GM12864 (cell line): ENCODE measurements at places on chromosomes 1 and 21.

DNA sequence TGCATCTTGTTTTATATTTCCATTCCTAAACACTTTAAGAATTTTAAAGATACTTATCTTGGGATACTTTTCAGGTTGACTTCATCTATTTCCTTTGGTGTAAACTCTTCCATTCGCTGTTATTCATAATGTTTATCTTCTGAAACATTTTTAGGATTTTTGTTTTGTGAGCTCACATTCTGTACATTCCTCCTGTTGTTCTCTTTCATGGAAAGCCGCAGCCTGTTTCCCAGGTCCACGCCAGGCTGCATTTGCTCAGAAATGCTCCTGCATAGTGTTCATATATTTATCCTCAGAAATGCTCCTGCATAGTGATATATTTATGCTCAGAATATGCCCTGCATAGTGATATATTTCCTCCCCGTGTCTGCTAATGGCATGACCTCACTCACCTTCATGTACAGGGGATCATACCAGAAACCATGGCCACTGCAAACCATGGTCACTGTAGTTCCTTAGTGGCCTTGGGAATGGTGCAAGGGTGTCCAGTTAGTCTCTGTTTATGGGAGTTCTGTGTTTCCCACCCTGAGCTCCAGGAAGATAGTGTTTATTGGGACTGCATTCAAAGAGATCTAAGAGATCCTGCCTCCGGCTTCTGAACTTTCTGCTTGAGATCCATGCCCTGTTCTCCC lies 153.9 kb upstream of the GREM2 start:
- DNase-seq, result no peak

GRCh38 chr1:116586741-116587143 lies 15.9 kb upstream of the CD58 start:
- DNase-seq, result no peak

DNA sequence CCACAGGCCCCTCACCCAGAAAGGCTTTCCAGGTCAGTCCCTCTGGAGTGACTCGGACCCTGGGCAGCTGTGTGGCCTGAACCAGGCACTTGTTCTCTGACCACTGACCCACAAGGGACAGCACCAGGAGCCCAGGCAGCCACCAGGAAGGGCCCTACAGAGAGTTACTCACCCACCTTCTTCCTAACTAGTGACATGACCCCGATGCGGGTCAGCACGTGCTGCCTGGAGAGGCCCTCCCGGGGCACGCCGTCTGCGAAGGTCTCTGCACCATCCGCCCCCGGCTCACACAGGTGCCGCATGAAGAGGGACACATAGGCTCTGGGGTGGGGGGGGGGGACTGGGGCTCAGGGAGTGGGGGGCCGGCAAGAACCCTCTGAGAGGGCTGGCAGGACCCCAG lies 55.8 kb downstream of the CHD5 start:
- DNase-seq, result no peak

DNA sequence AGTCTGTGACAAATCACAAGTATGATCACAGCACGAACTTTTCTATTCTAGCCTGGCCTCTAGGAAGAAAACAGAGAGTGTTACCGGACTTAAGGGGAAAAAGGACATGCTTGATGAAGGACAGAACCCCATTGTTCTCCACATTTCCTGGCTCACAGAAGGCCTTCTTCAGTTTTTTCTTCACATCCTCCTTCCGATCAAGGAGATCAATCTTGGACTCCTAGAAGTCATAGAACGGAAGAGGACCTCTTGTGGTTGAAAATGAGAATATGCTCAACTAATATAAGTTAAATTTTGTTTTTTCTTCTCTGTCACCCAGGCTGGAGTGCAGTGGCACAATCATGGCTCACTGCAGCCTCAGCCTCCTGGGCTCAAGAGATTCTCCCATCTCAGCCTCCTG lies 30.3 kb downstream of the YARS1 start:
- peak; percentile 25 for DNase-seq

DNA sequence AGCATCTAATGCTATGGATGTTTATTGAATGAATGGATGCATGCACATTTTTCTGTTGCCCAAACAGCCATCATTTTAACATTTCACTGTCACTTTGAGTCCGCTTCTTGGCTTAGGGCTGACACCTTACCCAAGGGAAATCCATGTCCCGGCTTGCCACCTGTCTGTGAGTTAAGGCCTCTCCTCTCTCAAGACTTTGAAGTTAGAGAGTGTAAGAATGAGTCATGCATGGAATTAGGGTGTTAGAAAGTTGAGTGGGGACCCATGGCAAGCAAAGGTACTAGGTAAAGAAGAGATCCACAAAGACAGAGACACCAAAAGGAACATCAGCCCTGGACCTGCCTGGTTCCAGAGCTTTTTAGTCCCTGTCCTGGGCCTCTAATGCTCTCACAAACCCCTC lies 35.1 kb downstream of the ATP1A1 start:
- no peak for DNase-seq

DNA sequence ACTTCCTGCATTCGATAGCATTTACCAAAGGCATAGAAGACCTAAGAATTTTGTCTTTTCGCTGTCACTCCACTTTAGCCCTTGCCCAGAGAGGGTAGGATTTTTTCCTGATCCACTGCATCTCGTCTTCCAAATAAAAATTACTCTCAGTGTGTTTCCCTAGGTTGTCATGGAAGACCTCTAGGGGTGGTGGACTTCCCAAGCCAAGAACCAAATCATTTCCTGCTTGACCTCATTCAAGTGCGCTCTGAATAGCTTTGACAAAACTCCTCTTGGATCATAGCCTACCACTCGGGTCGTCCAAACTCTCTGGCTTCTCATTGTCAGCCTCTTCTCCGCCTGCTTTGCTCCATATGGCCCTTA lies 431 bp upstream of the C1orf52 start:
- DNase-seq, result no peak

GRCh38 chr1:155093911-155094621 lies 15.4 kb downstream of the EFNA3 start:
- DNase-seq, result no peak

DNA sequence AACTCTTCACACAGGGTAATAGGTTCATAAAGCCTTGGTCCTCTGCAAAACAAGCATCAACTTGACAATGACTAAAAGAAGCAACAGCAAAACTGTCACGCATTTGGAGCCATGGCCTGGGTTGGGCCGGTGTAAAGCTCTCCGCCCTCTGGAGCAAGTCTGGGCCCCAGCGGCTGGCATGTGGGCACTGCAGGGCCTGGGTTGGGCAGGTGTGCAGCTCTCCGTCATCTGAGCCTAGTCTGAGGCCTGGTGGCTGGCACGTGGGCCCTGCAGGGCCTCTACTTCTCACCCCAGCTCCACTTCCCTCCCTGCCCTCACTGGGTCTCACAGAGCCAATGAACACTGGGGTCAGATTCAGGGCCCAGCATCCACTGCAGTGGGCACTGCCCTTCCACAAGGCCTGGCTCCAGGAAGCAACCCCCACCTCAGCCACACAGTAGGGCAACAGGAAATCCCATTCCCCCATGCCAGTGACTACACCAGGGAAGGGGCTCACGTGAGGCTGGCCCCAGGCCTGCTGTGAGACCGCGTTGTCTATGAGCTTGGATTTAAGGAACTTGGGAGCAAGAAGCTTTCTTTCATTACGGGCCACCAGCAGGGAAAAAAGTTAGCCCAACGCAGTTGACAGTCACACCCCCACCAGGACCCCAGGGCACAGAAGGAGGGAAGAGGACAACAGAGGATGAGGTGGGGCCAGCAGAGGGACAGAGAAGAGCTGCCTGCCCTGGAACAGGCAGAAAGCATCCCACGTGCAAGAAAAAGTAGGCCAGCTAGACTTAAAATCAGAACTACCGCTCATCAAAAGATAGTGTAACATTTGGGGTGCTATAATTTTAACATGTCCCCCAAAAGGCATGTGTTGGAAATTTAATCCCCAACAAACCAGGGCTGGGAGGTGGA lies 52.7 kb downstream of the NPHP4 start:
- DNase-seq, result no peak

- DNase-seq, result no peak
Measured at GRCh38 chr1:97247196-97247595, 525.6 kb downstream of the PTBP2 start.

DNA sequence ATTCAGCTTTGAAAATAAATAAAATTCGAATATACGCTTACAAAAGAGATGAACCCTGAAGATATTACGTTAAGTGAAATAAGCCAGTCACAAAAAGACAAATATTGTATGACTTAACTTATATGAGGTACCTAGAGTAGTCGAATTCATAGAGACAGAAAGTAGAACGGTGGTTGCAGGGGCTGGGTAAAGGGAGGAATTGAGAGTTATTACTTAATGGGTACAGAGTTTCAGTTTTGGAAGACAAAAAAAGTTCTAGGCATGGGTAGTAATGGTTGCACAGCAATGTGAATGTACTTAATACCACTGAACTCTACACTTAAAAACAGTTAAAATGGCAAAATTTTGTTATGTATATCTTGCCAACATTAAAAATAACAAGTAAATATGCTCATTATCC lies 48.6 kb upstream of the ZNHIT6 start:
- DNase-seq, result peak; percentile 3

GRCh38 chr1:28718586-28719331 lies 18.0 kb upstream of the YTHDF2 start:
- DNase-seq, result no peak

- DNase-seq, result no peak
Measured at GRCh38 chr1:185409763-185410528, 92.9 kb upstream of the IVNS1ABP start.

DNA sequence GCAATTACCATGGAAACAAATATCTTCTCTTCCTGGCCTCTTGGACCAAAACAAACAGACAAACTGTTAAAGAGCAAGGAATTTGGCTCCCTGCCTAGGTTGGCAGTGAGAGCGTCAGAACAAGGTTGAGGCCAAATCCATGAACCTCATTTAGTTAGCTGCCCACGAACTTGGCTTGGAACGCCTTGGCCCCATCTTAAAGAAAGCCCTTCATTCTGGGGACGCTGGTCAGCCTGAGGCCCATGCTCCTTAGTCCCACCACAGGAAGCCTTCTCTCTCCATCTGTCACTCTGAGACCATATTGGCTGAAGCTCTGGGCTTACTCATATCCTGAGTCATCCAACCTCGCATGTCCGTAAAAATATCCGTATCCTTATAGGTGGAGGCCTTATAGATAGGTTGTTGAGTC lies 62.4 kb upstream of the DIRAS3 start:
- no peak for DNase-seq

- DNase-seq, result no peak
Measured at GRCh38 chr21:44093761-44094160, 13.4 kb upstream of the PWP2 start.

DNA sequence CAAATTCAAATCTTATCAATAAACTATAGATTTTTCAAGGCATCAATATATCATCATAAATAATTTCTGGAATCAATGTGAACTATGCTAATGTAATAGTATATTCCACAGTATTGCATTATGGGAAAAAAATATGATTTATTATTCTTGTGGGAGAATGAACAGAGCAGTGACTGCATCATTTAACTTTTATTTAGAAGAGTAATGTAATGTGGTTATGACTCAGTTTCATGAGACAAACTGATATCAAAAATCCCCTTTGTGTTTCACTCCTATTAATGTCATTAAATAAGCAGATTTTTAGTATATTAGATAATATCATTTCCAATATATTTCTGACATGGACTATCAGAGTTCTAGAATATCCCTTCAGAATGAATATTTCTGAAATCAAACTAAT lies 187.6 kb downstream of the LRRC40 start:
- DNase-seq, result no peak

DNA sequence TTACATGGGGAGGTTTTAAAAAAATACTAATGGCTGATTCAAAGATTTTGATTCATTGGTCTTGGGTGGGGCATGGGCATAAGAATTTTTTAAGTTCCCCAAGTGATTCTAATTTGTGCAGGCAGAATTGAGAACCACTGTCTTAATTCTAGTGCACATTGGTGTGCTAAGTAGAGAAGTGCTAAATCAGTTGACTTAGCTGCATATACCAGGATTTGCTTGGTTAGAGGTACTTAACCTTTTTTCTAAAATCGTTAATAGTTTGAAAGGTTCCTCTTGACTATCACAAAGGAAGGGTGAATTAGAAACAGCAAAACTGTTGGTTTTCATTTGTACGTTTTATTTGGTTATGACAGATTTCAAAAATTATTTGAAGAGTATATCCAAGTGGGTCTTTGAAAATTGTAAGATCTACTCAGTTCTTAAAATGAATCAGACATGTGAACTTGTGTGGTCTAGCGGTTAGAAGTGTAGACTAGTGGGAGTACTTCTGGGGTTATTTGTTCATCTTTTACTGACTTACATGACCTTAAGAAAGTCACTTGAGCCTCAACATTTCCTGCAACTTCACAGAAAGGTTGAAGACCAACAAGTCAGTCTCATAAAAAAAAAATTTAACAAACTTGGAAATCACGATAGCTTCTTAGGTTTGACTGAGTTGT lies 66.7 kb downstream of the RPAP2 start:
- DNase-seq, result peak; percentile 39

DNA sequence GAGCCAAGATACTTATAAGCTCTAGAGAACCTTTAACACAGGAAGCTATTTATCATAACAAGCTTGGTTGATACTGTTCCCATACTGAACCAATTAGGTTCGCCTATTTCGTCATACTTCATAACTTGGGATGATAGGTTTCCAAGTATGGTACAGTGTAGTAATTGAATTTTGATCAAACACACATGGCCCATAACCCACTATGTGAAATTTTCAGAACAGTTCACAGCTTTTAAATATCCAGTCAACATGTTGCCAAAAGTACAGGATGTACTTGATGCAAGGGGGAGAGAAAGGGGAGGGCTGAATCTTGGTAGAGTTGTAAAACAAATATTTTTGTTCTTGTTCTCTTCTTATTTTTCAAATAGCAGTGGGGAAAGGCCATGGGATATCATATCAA lies 86.6 kb downstream of the TM2D1 start:
- no peak for DNase-seq

- no peak for DNase-seq
Measured at GRCh38 chr1:225374996-225375395, 52.8 kb downstream of the LBR start.

- no peak for DNase-seq
Measured at GRCh38 chr21:34594566-34595234, 20.2 kb downstream of the RCAN1 start.

GRCh38 chr1:182392050-182393028 lies 749 bp upstream of the GLUL start:
- DNase-seq, result no peak
